Left lung (tissue), 14 donors: ENCODE measurements at places on chromosomes 13 and 19. TPM values are rescaled to one million over a fixed set of nuclear protein-coding genes. Genes with fewer than 3 reads are reported as not detected.

The ZNF441 gene
- polyA plus RNA-seq = 15.5 TPM

The C13orf42 gene
- polyA plus RNA-seq = not detected

DNA sequence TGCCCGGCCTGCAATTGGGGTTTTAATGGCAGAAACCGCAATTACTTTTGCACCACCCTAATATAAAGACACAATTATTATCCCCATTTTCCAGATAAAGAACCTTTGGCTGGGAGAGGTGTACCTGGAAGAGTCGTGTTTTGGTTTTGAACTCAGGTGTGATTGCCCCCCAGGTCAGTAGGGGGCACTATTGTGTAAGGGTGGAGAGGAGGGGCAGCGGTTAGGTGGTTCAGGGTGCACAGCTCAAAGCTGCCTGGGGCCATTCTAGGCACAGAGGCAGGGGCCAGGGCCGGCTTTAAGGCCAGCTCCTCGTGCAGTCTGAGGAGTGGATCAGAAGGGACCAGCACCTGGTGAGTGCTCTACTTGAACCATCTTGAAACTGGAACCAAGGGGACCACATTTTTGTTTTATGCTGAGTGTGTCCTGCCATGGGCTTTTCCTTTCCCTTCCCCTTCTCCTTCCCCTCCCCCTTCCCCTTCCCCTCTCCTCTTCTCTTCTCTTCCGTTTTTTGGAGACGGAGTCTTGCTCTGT, 5.8 kb upstream of the FCGRT start:
- DNase-seq = no peak

- no peak for DNase-seq
Measured at GRCh38 chr13:102234618-102235017, 167.2 kb downstream of the FGF14 start.

DNA sequence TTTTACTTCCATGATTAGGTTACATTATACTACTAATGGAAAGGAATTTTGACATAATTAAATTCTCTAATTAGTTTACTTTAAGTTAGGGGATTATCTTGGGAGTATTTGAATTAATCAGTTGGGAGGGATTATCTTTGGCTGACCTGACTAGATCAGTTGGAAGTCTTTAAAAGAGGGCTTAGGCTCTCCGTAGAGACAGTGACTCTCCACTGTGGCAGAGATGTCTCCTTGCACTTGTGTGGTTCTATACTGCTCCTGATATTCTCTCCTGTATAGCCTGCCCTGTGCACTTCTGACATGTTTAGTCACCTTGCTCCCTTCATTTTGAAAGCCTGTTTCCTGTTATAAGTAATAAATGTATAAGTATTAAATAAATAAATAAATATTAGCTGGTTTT, 1612.3 kb upstream of the PRR20A start:
- no peak for DNase-seq

- DNase-seq = no peak
Measured at GRCh38 chr13:114024603-114025404, 50.9 kb upstream of the C13orf46 start.

- no peak for DNase-seq
Measured at GRCh38 chr19:33440682-33441081, 67.2 kb downstream of the CEBPG start.

- no peak for DNase-seq
Measured at GRCh38 chr13:86933676-86934075, 737.5 kb upstream of the SLITRK5 start.

- DNase-seq = no peak
Measured at GRCh38 chr19:11375143-11375948, 880 bp downstream of the SWSAP1 start.

DNA sequence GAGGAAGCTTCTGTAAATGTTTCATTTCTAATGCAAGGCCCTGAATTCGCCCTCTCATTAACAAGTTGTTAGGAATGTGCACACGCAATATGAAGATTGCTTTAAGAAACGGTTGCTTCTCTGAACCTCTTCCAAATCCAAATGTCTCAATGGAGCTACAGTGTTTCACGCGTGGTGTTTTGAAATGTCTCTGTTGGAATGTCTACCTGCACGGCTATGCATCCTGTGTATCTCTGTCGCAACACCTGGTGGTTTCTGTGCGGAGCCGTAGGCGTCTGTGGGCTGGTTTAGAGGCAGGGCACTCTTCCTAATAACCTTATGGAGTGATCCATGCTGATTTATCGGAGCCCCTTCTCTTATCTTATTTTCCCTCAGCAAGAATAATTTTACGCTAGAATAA, 1584.2 kb upstream of the SLC10A2 start:
- DNase-seq = no peak

DNA sequence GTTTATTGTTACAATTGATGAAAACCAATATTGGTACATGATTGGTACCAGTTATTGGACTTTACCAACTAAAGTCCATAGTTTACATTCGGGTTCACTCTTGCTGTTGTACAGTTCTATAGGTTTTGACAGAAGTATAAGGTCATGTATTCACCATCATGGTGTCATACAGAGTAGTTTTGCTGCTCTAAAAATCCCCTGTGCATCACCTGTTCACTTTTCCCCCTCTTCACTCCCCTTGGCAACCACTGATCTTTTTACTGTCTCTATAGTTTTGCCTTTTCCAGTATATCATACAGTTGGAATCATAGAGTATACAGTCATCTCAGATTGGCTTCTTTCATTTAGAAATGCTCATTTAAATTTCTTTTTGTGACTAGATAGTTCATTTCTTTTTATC, 51.2 kb upstream of the MED4 start:
- DNase-seq = no peak

- DNase-seq = no peak
Measured at GRCh38 chr13:27524981-27525975, 74.9 kb upstream of the MTIF3 start.

DNA sequence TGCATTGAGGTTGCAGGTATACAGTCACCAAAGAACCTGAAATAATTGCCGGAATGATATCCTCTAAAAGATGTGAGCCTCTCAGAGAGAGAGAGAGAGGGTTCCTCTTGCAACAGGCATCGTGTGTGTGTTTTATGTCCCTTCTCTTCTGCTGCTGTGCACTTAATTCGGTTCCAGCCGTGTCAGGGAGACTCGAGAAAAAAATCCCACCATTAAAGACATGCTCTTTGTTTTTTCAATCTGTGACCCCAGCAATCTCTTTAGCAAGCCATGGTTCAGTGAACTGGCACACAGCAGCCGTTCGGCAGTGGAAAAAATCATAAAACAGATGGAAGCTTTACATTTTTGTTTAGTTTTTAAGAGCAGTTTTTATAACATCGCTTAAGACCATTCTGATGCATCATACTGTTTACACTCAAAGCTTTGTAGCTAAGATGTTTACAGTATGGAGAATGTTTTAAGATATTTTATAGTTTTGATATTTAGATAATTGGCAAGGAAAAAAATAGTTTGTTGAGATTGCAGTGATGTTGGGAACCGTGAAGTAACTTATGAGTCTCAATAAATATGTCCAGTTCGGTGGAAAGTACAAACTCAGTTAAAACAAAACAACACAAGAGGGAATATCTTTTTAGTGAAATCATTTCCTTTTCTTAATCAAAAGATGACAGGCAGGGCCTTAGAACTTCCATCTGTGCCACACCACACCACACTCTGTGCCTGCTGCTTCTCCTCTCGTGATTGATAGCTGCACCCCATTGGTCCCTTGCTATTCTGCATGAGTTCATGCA, 31.2 kb upstream of the ZNF536 start:
- peak; percentile 72 for DNase-seq

GRCh38 chr19:13118424-13119193, 545 bp downstream of the NACC1 start:
- peak; percentile 89 for DNase-seq

DNA sequence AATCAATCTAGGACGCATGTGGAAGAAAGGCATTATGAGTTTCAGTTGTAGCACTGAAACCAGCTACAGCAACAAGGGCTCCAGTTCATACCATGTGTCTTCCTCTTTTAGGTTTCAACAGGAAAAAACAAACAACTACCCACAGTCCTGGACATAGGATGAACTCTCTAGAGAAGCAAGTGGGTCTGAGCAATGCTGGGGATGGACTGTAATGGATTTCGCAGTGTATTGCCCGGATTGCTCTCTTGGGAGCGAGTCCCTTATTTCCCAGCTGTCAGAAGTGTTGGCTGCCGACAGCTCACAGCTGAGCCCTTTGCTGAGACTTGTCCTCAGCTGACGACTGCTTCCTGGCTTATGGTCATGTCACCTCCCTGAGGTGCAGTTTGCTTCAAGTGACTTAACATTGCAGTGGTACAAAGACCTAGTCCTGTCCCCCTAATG, 12.1 kb upstream of the MYCBP2 start:
- DNase-seq = no peak
